ENCODE measurements at places on chromosomes 11 and 22.

- DNase-seq: no peak
These were observed 2.6 kb downstream of the PHLDA2 start for GRCh38 chr11:2926611-2927051.

GRCh38 chr22:17703811-17704210 is 65.3 kb downstream of the BCL2L13 start:
- no peak for DNase-seq

DNA sequence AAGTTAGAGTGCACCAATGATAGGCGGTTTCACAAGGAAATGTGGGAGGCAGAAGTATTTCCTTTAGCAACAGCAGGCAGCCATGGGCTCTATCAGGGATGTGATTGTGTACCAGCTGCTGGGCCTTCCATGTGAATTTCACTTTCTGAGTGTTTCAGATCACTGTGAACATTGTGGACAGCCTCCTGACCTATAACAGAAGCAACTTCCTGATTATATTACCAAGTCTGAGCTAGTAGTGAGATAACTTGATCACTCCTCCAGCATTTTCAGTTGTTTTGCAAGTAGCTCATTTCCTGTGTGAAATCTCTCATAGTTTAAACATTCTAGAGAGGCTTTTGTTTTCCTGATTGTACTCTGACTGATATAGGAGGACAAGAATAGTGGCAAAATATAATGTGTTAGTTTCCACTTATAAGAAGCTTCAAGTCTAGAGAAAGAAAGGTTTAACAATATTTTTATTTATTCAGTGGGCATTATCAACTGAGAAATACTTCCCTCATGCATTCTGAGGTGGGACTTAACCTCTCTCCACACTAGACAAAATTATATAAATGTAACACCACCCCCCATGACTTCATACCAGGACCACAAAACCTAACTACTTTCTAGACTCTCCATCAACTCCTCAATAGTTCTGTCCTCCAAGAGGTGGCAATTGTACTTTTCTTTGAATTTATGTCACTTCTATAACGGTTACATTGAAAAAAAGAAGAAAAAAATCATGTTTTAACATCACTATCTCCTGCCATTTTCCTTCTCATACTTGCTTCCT is 184.2 kb upstream of the LUZP2 start:
- DNase-seq: no peak

- DNase-seq: peak; percentile 85
These were observed 115.0 kb downstream of the MN1 start for GRCh38 chr22:27686534-27686933.

- DNase-seq: no peak
These were observed 57.1 kb downstream of the ST14 start for GRCh38 chr11:130216591-130217132.

- peak; percentile 85 for DNase-seq
These were observed 55.3 kb upstream of the GCAT start for GRCh38 chr22:37752189-37753087.

Measured in NCI-H460 (cell line).